ENCODE measurements at places on chromosomes 6 and 20. TPM values are rescaled to one million over a fixed set of nuclear protein-coding genes. Genes with fewer than 3 reads are reported as not detected.

- DNase-seq: peak; percentile 82
Measured at GRCh38 chr20:49615401-49616153, 47.6 kb upstream of the PTGIS start.

GRCh38 chr20:23258747-23259121, 91.9 kb upstream of the NXT1 start:
- DNase-seq: no peak

GRCh38 chr6:11197850-11198249, 34.6 kb downstream of the NEDD9 start:
- DNase-seq: no peak

DNA sequence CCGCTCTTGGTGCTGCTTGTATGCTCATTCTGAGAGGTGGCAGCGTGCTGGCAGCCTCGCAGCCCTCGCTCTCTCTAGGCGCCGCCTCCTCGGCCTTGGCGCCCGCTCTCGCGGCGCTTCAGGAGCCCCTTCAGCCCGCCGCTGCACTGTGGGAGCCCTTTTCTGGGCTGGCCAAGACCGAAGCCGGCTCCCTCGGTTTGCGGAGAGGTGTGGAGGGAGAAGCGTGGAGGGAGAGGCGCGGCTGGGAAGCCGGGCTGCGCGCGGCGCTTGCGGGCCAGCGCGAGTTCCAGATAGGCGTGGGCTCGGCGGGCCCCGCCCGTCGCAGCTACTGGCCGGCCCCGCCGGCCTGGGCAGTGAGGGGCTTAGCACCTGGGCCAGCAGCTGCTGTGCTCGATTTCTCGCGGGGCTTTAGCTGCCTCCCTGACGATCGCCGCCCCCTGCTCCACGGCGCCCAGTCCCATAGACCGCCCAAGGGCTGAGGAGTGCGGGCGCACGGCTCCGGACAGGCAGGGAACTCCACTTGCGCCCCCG, 19.5 kb upstream of the FAM8A1 start:
- DNase-seq: peak; percentile 44

GRCh38 chr20:16599257-16599656, 26.0 kb upstream of the KIF16B start:
- DNase-seq: no peak

DNA sequence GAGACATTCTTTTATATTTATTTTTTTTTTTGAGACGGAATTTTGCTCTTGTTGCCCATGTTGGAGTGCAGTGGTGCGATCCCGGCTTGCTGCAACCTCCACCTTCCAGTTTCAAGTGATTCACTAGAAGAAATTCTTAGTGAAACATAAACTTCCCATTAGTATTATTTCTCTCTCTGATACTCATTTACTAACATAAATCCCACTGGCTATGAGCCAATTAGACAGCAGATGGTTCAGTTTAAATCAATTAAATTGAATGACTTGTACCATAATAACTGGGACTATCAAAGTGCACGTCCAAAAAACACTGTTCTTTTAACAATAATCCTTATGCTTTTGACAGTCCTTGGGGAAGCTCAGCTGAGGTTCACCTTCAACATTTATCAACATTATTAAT, 111.2 kb upstream of the PTCHD4 start:
- DNase-seq: no peak

DNA sequence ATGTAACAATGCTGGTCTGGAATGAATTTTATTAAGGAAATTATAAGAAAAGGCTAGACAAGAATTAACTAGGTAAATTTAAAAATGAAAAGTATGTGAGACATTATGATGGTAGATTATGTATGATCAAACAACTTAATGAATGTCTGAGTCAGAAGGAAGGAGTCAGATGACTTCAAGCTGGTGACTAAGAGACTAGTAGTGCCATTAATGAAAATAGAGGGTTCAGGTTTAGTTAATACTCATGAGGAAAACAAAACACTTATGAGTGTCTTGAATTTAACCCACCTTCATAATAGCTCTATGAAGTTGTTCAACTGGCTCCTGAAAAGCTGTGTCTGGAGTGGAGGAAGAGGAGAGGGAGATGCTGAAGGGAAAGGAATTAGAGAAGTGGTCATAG, 256.3 kb downstream of the ADGRB3 start:
- no peak for DNase-seq

DNA sequence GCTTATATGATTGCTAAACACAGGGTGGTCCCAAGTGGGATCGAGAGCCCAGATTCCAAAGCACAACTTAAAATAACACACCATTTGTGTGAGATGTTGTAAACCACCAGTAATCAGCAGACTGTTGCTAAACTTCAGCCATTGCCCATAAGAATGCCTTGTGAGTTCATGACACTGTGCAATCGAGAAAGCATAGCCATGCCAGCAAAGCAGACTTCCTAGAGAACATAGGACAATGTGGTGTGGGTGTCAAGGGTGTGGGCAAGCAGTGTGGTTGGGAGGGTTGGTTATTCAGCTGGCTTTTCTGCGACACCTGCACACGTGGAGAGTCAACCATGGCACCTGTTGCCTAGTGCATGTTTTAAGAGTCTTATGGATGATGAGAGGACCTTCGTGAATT, 16.1 kb upstream of the CALHM6 start:
- DNase-seq: no peak

DNA sequence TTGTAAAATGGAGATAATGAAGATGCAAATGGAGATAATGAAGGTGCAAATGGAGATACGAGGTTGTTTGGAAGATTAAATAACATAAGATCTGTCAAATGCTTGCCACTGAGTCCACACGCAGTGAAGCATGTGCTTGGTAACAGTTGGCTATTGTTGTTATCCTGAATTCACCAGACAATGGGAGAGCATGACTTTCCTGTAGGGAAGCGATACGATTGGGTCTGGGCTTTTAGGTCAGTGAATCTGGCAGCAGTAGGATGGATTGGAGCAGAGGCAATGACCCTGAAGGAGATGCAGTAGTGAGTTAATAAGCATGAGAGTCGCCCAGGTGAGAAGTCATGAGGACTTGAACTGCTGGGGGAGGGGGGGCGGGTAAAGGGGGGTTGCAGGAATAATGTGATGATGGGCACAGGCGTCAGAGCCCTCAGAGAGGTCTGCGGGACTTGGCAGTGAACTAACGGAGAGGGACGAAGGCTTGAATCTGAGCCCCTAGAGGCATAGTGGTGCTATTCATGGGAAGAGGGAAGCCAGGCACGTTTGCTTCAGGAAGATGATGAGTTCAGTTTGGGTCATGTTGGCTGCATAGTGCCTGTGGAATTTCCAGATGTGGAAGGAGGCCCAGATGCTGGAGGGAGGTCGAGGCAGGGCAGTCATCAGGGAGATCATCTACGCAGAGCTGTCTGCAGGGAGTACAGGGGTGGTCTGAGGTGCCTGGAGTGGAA, 55.4 kb downstream of the ZDHHC14 start:
- DNase-seq: no peak

DNA sequence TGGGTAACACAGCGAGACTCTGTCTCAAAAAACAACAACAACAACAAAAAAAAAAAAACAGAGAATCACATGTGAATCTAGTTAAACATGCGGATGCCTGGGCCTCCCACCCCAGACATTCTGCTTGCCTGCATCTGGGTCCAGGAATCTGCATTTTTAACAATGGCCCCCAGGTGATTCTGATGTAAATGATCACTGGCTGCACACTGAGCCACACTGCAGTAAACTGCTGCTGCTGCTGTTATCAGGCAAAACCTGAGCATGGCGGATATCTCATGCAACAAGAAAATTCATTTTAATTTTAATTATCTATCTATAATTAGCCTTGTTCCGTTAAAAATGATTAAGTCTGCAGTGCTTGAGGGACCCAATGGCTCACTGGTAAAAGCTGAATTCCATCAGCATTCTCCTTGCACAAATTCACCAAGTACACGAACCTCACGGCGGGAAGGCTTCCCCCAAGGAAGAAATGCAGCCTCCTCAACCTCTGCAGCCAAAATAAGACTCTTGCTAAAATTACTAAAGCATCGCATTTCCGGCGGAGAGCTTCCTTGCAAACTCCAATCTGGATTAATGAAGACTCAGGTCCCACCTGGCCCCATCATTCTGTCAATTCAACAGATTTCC, 81.6 kb upstream of the SNX9 start:
- DNase-seq: no peak

GRCh38 chr20:13054011-13054410, 45.2 kb downstream of the SPTLC3 start:
- DNase-seq: no peak

DNA sequence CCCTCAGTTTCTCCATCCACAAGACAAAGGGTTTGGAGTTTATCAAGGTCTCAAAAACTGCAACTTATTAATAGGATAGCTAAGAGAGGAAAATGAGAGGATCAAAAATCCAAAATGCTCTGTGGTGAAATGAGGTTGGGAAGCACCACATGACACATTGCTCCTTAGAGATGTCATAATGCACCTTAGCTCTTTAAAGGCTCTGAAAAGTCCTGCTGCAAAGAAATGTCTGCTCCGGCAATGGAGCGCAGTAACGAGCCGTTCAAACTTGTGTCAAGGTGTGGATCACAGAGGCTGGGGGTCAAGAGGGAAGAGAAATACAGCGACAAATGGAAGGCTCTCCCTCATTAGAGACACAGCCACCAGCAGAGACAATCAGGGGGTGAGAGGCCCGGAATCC, 53.1 kb downstream of the BMP7 start:
- no peak for DNase-seq

DNA sequence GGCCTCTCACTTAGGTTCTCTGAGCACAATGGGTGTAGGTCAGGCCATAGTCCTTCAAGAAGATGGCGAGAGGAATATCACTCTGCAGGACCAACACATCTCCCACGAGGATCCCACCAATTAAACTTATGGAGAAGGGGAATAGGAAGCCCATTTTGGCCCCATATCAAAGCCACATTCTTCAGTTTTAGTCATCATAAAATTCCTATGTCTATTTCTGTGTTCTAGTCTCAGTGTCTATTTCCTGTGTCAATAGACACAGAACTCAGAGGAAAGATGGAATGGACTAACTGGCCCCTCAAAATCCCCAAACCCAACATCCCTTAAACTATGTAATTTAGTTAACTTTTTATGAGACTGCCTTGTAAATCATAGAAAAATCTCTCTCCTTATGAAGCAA, 216.8 kb downstream of the HACE1 start:
- DNase-seq: no peak

GRCh38 chr6:56356426-56356825, 109.0 kb upstream of the COL21A1 start:
- DNase-seq: no peak

GRCh38 chr20:2169456-2170088, 67.9 kb downstream of the STK35 start:
- DNase-seq: no peak

GRCh38 chr6:37324131-37325033, 29.4 kb upstream of the RNF8 start:
- DNase-seq: no peak

GRCh38 chr6:31114541-31114878, at the start of gene PSORS1C1:
PSORS1C1 (plus strand) TSS chr6:31114800; CDS start chr6:31129633, 14,833 bp downstream.
- DNase-seq: peak; percentile 89

- DNase-seq: no peak
Measured at GRCh38 chr6:55998576-55998975, 123.2 kb upstream of the BMP5 start.

TBXT gene
- not detected for total RNA-seq

XKR7 gene
- not detected for total RNA-seq

FOXQ1 gene
- total RNA-seq: not detected

TMEM244 gene
- total RNA-seq: not detected

DNMT3B gene
- 0.49 TPM for total RNA-seq

ZC3H12D gene
- total RNA-seq: 0.25 TPM

USP49 gene
- 0.71 TPM for total RNA-seq

KCNQ5 gene
- total RNA-seq: 0.11 TPM

GSTA2 gene
- not detected for total RNA-seq

AHI1 gene
- 9.3 TPM for total RNA-seq

Measured in left ventricle myocardium inferior (tissue), 1 donor.